Thoracic aorta (tissue), 2 donors: ENCODE measurements at places on chromosomes 1 and 21.

- DNase-seq = no peak
Measured at GRCh38 chr1:2074944-2075740, 24.9 kb downstream of the PRKCZ start.

DNA sequence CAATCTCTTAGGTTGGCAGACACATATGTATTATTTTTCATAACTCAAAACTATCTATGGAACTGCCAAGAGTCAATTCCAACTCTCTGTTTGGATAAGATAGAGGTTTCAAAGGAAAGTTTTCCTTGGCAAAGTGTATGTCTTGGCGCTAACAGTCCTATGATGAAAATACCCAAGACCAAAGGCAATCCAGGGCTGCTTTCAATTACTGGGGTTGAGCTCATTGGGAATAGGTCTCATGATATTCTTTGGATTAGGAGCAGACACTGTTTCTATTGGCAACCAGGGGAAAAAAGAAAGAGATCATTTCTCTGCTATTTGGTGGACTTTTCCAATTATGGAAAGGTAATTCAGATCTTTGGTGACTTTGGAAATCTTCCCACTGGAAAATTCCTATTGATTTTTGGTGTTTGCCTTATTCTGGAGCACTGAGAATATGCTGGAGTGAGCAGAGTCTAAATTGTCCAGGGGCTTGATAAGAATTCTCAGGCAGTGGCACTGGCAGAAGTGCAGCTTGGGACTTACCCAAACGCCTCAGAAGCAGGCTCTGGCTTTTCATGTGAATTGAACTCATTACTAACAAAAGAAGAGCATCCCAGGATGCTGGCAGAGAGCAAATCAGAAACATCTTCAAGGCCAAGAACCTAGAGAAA lies 20.4 kb upstream of the PLXNA2 start:
- DNase-seq = no peak

GRCh38 chr1:247172996-247173395 lies 1.2 kb upstream of the ZNF124 start:
- DNase-seq = no peak

- no peak for DNase-seq
Measured at GRCh38 chr1:89525169-89525855, 683 bp downstream of the LRRC8B start.

- DNase-seq = no peak
Measured at GRCh38 chr1:158323866-158324265, 7.5 kb downstream of the CD1B start.

DNA sequence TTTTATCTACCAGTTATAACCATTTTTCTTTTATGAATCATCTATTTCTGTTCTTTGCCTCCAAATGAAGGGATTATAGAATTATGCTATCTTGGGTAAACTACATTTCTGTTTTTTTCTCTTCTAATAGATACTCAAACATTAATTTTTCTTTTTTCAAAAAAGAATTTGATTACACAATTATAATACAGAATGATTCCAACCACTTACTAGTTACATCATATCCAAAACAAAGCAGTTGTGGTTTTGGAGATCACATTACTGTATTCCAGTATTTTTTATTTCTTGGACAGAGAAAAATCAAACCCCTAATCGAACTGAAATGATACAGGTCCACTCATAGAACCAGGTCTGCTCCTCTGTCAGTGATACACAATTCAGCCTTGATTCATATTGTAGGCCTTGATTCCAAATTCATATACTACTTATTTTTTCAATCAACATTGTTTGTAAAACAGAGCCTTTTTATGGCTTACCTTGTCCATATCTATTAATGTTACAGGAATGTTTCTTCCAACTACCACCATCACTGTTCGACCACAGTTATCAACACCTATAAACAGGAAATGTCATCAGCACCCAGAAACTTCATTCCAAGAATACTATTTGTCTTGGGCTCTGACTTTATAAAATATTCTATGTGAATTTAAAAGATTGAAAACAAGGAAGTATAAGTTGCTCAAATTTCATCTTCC lies 43.2 kb downstream of the GDAP2 start:
- DNase-seq = no peak

DNA sequence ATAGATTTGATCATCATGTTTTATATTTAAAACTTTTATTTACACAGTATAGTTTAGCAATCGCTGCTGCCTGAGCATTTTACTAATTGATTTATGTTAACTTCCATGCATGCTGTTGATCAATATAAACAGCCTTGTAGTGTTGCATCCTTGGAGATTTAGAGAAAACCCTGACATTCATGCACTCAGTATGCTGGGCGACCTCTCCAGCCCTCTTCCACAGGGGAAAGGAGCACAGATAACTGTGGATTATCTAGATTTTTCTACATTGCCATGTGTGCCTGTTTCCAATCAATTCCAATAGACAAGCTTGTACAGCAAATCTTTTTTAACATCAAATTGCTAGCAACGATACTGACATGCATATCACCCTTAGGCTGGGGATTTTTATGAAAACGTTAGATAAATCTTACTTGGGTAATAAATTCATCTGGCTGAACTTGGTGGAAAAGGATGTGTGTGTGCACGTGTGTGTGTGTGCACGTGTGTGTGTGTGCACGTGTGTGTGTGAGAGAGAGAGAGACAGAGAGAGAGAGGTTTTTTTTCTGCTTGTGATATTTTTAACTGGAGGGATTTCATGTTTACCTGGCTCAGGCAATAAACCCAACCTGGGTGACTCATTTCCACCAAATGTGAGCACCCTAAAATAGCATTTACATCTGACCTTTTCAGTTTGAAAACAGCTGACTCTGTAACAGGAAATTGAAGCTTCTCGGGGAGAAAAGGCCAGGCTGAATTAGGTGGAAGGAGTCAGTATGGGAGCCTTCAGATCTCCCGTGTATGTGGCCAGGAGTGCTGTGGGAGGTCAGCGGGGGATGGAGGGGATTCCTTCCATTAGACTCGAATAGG lies 339.8 kb downstream of the PRDM2 start:
- DNase-seq = no peak

GRCh38 chr1:85356130-85356529 lies 79.7 kb upstream of the BCL10 start:
- DNase-seq = no peak

DNA sequence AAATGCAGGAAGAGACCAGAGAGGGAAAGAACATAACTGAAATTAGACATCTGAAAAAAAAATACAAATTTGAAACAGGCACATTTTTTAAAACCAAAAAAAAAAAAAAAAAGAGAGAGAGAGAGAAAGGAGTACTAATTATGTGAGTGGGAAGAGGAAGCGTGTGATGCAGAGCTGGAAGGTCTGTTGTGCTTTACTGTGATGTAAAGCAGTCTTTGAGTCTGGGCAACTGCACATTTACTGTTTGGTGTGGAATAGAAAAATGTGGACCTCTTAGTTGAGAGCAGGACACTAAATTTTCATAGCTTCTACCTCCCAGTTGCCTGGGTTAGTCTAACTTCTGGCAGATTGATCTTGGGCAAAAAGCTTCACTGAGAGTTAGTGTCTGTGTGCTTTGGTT lies 16.5 kb downstream of the LHX9 start:
- no peak for DNase-seq

GRCh38 chr1:151347523-151348246 lies 633 bp upstream of the RFX5 start:
- DNase-seq = no peak

- no peak for DNase-seq
Measured at GRCh38 chr1:115113766-115114165, 24.5 kb upstream of the TSPAN2 start.

- no peak for DNase-seq
Measured at GRCh38 chr1:182823220-182823619, 15.9 kb upstream of the DHX9 start.

DNA sequence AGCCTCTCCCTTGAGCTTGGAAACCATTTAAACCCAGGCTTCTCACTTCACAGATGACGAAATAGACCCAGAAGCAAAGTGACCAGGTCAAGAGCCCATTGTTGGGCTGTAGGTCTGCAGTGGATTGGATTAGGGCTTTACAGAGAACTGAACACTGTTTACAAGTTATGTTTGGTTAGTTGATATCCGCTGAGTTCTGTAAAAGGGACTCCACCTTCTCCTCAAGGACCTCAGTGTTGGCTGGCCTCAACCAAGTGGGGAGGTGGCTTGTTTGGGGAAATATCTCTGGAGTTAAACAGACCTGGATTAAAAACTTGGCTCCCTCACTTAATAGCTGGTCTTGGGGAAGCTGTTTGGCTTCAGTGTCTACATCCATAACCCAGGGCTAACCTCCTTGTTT lies 88.1 kb downstream of the UCK2 start:
- DNase-seq = no peak

DNA sequence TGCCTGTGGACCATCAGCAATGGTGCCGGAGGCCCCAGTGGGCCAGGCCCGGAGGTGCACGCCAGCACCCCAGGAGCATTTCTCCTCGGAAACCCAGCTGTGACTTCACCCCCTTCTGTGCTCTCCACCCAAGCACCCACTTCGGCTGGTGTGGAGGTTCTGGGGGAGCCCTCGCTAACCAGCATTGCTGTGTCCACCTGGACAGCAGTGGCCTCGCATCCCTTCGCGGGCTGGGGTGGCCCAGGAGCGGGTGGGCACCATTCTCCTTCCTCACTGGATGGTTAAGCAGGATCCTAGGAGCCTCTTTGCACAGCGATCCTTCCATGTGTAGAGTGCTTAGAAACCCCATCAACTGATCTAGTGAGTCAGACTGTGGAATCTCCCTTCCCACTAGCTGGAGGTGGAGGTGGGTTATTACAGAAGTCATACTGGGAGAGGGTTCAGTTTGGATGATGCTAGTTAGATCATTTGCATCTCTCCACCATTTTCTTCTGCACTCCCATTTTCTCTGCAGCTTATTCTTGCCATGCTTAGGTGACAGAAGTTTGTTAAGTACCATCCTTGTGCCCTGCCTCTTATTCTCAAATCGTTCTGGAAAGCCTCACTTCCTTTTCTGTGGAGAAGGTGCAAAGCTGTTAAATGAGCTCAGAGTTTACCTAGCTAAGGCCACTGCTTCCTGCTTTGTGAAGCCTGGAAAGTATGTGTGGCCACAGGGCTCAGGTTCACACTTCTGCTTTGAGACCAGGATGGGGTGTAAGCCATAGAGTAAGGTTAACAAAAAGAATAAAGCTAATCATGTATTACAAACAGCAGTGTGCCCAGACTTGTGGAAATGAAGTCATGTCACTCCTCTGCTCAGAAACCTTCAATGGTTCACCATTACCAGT lies 32.3 kb downstream of the TBX19 start:
- no peak for DNase-seq

GRCh38 chr1:66159800-66160199 lies 367.1 kb downstream of the PDE4B start:
- no peak for DNase-seq

DNA sequence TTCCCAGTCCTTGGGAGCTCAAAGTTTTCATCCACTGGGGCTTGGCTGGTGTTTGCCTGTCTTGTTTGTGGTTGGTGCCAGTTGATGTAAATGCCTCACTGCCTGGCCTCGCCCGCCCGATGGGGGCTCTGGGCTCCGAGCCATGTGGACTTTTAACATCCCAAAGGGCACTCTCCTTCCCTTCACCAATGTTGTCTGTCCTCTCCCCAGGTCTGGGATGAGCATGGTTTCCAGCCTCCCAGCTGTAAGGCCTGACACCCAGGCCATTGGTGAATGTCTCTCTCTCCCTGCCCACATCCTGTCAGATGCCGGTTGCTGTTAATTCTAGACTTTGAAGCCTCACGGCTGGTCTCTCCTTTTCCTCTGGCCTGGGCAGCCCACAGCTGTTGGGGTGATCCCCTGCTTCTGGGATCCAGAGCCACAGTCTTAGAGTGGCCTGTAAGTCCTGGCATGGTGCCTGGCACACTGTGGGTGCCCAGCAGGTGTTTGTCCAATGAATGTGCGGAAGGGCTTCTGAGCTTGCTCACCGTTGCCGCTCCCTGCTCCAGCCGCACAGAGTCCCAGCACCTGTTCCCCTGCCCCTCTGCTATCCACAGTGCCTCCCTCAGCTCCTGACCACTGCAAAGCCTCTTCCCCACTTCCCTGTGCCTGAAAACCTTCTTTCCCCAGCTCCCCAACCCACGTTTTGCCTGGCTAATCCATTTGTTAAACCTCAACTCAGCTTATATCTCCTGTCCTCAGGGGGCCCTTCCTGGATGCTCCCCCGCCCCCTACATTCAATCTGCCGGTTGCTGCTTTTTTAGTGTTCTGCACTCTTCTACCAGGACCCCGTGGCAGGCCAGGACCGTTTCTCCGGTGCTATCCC lies 3.3 kb upstream of the C1orf174 start:
- DNase-seq = no peak

- DNase-seq = no peak
Measured at GRCh38 chr1:66388913-66389312, 145.0 kb upstream of the SGIP1 start.

- DNase-seq = no peak
Measured at GRCh38 chr1:2044510-2045319, 5.5 kb upstream of the PRKCZ start.

DNA sequence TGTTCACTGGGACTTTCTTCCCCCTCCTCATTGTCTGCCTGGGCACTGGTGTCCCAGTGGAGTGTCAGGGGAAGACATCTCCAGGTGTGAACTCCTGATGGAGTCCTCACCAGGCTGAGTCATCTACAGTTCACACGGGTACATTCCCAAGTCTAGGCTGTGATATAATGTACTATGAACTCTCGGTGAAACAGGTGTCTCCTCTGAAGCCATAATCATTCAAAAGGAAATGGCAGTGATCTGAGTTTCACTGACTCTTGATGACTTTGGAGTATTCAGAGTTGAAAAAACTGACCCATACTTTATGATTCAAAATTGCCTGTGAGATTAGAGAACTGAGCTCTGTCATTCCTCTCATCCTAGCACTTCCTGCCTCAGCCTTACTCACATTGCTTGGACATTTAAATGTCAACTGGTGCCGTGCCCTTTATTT lies 9.1 kb downstream of the LAMC2 start:
- no peak for DNase-seq

GRCh38 chr21:41023936-41024335 lies 144.0 kb upstream of the BACE2 start:
- no peak for DNase-seq

- DNase-seq = no peak
Measured at GRCh38 chr1:245895455-245895959, 611.6 kb downstream of the SMYD3 start.

DNA sequence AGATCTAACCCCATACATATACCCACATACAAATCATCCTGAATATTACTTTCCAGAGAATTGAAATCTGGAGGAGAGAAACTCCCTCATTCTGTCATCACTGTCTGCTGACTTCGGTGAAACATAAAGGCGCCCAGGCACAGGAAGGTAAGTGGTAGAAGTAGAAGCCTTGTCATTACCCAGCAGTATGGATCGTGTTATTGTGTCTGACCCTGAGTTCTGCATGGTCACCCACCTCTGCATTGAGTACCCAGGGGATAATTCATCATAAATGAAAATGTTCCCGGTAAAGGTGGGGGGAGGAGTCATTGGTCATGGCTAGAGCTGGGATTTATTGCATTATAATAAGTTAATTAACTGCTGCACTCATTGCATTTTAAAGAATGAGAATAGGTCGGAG lies 342.6 kb upstream of the PKN2 start:
- DNase-seq = no peak

- no peak for DNase-seq
Measured at GRCh38 chr1:28751315-28752060, 14.7 kb downstream of the YTHDF2 start.

DNA sequence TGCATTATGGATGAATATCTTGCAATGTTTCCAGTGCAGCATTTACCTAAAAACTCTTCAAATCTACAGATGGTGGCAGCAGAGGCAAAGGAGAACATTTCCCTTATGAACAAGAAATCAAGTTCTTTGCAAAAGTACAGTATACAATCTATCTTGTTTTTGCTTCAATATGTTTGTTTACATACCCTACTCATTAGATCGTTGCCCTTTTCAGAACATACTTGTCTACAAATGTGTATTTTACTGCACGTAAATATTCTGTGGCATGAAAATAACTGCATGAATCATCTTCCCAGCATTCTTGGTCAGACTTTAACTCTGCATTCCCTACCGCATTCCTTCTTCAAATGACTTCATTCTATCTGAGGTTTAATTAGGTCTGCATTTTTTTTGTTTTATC lies 212.7 kb downstream of the ZP4 start:
- DNase-seq = no peak
